ENCODE measurements at places on chromosomes 3 and 15.

- no peak for DNase-seq
Observed at GRCh38 chr3:115638991-115639390, 15.7 kb downstream of the GAP43 start.

DNA sequence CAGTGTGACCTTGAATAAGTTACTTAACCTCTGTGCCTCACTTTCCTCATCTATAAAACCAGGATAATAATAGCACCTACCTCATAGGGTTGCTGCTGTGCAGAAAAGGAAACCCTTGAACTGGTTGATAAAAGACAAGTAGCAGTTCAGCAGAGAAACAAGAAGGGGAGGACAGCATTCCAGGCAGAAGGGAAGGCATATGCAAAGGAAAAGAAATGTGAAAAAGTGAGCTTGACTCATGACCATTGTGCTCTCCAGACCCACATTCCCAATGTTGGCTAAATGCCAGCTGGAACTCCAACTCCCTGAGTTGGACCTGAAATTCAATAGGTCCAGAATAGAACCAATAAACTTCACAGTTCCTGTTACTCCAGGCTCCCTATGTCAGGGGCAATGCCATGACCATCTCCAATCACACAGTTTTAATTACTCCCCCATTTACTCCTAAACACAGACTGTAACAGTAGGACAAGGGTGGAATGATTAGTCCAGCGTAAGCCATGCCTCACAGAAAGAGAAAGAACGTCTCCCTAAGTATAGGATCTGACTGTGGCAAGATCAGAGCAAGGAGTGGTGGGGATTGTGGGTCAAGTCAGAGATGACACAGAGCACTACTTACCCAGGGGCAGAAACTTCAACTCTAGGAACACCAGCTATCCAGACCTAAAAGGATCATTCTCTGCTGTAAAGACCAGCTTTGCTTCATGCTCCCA lies 26.9 kb downstream of the PRKAR2A start:
- DNase-seq: no peak

DNA sequence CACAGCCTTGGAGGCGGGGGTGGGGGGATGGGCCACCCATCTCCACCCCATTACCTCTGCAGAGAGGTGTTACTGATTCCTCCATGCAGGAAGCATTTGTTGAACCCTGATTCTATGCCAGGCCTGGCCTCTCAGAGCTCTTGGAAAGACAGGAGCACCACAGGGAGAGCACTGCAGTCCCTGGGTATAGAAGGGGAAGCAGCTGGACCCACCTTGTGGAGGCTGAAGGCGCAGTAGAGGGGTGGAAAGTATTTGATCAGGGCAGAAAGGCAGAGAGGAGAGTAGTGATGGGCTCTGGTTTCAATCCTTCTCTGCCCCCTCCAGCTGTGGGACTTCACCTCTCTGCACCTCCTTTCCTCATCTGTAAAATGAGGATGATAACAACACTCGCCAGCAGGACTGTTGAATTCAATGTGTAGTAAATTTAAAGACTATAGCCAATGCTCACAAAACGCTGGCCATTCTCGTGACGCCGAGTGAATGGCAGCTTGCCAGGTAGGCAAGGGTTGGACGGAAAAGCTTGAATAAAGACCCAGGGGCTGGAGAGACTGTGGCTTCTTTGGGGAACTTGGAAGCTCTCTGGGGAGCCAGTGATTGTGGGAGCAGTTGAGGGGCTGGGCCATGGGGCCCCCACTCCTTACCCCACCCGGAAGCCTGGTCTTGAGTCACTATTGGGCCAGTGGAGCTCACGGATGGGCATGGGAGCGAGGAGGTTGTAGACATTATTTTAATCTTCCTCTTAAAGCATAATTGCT lies 8.0 kb upstream of the CCDC33 start:
- DNase-seq: no peak

DNA sequence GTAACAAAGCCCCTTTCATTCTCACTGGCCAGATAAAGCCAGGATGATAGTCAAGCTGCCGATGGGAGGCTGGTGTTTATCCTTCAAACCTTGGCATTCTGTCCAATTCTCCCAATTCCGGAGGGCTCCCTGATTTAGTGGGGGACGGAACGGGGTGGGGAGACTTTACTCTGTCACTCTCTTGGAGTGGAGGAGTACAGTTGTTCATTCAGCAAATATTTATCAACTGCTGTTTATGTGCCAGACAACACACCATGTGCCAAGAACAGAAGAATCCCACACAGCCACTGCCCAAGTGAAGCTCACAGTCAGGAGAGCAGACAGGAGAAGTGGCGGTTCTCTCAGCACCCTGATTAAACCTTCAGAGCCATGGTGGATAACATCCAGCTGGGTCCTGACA lies 63.3 kb downstream of the WNT5A start:
- DNase-seq: no peak

DNA sequence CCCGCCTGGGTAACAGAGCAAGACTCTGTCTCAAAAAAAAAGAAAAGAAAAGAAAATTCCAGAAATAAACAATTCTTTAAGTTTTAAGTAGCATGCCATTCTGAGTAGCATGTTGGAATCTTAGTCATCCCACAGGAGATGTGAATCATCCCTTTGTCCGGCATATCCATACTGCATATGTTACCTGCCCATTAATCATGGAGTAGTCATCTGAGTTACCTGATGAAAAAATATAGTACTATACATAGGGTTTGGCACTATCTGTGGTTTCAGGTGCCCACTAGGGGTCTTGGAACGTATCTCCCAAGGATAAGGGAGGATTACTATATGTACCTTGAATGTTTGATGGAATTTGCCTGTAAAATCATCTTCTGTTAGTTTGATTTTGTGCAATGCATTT lies 6.3 kb upstream of the CCR4 start:
- DNase-seq: no peak

DNA sequence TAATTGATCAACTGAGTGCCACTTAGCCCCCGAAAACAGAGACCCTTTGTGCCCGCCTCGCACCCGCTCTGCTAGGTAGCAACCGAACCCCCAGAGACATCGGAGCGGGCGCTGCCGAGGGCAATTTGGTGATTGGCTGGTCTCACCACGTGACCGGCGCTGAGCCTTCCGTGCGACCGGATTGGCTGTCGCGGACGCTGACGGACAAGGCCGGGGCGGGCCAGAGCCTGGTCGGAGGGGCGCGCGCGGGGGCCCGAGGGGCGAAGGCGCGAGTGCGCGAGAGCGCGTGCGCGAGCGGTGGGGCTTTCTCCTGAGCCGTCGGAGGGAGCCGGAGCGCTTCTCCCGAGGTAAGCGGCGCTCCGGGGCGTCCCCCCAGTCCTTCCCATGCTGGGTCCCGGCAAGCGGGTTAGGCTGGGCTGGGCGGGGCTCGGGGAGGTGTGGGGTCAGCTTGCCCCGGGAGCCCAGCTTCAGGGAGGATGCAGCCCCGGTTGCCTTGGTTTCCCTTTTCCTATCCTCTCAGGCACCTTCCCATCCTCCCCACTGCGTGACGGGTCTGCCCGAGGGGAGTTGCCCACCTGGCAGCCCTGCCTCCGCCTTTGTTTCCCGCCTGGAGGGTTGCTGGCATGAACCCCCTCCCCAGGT lies at the start of gene TMEM108:
TSS of gene TMEM108 (plus strand) at position 303 of the 642 bp plus-strand sequence.
- DNase-seq: peak; percentile 10

DNA sequence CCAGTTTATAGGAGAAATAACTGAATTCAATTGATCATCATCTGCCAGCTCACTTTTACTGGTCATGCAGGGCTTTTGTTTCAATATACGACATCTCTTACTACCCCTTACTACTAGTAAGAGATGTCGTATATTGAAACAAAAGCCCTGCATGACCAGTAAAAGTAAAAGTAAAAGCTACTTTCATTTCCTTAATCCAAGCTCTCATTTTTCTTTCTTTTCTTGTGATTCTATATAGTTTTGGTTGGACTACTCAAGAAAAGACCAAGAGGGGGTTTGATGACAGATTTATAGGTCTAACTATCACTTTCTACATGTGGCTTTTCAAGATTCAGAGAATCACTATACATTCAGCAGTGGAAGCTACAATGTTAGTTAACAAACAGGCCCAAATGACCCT lies 1237.3 kb downstream of the ROBO2 start:
- no peak for DNase-seq

DNA sequence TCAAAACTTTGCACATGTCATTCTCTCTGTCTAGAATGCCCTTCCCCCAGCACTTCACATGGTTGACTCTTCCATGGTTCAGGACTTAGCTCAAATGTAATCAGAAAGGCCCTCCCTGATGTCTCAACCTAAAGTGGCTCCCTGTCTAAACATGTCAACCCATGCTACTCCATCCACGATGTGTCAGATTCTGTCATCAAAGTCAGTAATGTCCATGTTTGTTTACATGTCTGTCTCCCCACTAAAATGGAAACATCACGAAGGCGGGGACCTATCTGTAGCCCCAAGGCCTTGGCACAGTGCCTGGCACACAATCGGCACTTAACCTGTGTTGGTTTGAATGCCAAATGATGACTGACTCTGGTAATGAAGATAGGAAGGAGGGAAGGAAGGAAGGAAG lies 20.8 kb upstream of the SNTN start:
- DNase-seq: no peak

DNA sequence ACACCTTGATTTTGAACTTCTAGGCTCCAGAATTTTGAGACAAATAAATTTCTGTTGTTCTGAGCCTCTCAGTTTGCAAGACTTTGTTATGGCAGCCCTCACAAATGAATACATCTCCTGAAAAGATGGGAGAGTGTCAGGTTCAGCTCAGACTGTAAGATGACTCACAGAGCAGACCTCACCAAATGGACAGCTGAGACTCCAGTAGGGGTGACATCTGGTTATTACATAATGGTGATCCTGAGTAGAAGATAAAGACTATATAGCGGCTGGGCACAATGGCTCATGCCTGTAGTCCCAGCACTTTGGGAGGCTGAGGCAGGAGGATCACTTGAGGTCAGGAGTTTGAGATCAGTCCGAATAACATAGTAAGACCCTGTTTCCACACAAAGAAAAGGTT lies 26.2 kb upstream of the MTMR14 start:
- no peak for DNase-seq

DNA sequence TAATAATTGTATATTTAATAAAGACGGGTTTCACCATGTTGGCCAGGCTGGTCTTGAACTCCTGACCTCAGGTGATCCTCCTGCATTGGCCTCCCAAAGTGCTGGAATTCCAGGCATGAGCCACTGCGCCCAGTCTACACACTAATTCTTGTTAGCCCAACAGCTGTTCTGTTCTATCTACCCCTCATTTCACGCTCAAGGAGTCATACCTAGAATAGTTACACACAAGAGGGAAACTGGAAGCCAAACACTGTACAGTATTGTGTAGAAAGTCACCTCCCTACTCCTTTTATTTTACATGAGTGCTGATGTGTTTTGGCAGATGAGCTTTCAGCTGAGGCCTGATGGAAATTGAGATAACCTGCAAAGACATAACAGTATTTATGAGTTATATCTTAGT lies 13.4 kb upstream of the CTDSPL2 start:
- DNase-seq: no peak

- no peak for DNase-seq
Observed at GRCh38 chr3:71581457-71582035, 2.0 kb downstream of the FOXP1 start.

All from stimulated activated CD4-positive, alpha-beta T cell treated with anti-CD3 and anti-CD28 coated beads, Interleukin-12 subunit alpha, Interleukin-12 subunit beta, amount 100 ng/mL, for 48 hours (primary cell).